Cardiac ventricle fibroblast (primary cell): ENCODE measurements at places on chromosomes 13 and 19. TPM values are rescaled to one million over a fixed set of nuclear protein-coding genes. Genes with fewer than 3 reads are reported as not detected.

Gene ODAD3
- total RNA-seq: 0.59 TPM in 1 of 2 replicates, not detected in the other

Gene DACT3
- total RNA-seq: 7.3 and 8.4 TPM in 2 replicates

Gene ZNF382
- total RNA-seq: 2.9 and 6.3 TPM in 2 replicates

Gene ZNF814
- total RNA-seq: 5.7 and 8.9 TPM in 2 replicates
